ENCODE measurements at places on chromosomes 2 and 18. TPM values are rescaled to one million over a fixed set of nuclear protein-coding genes. Genes with fewer than 3 reads are reported as not detected.

Gene IL18R1
- 9.3 TPM for total RNA-seq

GRCh38 chr2:50116096-50117010 lies 915.6 kb downstream of the NRXN1 start:
- no peak for DNase-seq

Gene DSG1
- not detected for total RNA-seq

Gene KHK
- total RNA-seq = 2.6 TPM

Gene SLC8A1
- 13.7 TPM for total RNA-seq

DNA sequence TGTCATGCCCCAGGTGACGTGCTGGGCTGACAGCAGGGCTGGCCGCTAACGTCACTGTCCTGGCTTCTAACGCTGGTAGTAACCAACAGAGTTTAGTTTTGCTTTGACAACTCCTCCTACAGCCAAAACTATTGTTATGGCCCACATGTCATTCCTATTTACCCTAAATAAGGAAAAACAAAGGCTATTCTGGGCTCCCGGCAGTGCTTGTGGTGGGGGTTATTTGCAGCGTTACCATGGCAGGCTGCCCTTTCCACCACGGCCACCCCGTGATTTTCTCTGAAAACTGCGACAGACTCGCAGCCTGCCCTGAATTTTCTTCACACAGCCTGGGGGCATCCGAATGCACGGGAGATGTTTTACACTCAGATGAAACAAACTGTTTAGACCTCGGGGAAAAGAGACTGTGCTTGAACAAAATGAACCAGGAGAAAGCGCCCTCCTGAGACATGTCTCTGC lies 115.2 kb downstream of the FAM210A start:
- DNase-seq = no peak

GRCh38 chr2:68418419-68418818 lies 48.7 kb downstream of the FBXO48 start:
- no peak for DNase-seq

DNA sequence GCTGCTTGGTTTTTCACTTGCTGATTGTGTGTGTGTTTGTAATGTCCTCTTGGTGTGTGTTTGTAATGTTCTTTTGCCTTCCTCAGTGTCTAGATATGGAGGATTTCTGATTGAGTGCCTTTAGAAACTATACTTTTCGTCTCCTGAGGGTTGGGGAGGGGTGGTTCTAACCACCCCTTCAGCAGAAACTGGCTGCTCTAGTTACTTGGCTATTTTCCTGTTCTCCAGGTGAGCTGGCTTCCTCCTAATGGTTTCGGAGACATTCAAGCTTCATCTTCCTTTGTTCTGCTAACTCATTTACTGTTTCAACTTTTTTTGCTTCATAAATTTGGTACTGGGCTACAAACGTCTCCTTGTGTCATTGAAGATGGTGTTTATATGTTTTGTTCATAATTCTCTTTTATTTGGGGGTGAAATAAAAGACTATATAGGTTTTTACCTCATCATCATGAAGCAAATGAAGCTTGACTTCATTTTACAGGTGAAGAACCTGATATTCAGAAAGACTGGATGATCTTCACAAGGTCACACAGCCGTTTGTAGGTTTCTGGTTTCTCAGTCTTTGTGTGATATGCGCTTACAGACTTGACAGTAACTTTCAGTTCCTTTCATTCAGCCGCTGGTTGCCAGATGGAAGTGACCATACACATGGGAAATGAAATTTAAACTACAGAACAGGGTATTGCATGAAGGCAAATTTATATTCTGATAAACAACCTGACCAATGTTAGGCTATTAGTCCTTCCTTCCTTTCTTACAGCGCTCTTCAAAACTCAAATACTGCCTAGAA lies 238.5 kb downstream of the GALR1 start:
- DNase-seq = no peak

Gene MGAT5
- total RNA-seq = 43.9 TPM

- no peak for DNase-seq
Observed at GRCh38 chr2:56169521-56169920, 14.3 kb upstream of the CCDC85A start.

DNA sequence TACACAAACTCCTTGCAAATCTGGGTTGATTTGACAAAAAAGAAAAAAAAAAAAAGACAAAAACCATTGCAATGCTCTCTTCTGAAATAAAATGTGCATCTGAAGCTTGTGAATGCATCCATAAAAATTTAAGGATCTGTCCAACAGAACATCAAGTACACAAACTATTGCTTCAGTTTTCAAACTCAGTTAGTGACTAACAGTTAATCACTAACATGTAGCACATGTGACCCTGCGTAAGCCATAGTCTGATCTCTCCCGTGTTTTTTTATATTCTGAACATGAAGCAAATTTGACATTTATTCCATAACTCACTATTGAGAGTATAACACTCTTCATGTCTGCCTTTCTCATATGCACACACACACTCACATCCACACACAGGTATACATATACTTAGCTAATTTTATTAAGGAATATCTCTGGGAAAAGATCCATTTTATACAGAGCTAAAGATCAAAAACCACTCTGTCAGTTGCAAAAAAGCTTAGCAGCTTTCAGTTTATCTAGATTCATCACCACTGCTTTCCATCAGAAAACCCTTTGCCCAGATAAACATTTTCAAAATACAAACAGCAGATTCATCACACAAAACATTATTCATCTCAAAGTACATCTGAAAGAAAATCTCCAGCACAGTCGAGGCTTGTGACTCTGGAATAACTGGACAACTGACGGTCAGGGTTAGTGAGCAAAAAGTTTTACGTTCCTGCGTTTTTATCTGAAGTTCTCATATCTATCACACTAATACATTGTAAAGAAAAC lies 1000.4 kb upstream of the ACVR2A start:
- DNase-seq = no peak

DNA sequence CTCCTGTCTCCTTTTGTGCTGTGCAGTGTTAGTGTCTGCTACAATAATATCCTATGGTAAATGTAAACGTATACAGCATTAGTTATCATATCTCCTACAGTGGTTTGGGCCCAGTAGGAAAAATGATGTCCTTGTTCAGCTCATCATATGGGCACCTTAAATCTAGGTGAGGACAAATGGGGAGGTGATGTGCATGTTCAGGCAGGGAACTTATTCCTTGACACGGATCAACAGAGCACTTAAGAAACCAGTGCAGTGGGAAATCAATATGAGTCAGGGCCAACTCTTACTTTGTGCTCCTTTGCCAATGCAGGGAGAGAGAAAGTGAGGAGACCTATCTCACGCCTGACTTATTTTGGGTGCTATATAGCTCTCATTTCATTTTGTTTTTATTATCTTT lies 76.4 kb downstream of the KLHL14 start:
- DNase-seq = no peak

DNA sequence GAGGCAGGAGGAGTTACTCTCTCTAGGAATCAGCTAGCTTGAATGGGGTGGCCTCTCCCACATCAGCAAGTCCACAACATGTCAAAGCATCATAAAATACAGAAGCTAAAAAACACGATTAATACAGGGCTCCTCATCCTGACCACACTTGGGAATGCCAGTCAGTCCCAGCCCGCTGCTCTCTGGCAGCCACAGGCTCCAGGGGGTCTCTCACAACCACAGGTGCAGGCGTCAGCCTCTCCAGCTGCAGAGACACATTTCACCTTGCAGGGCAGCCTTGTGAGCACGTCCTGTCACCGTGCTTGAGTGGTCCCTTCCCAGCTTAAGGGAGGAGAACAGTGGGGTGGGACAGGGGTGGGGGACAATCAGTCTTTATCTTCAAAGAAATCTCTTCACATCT lies 137.4 kb upstream of the SH3BP4 start:
- DNase-seq = no peak

Measured in thoracic aorta (tissue), 2 donors.